Thymus (tissue), 14 donors: ENCODE measurements at places on chromosomes 1 and 21. TPM values are rescaled to one million over a fixed set of nuclear protein-coding genes. Genes with fewer than 3 reads are reported as not detected.
A peak's percentile ranks its signal among the peaks of the same experiment; 100 is the strongest.

Gene MKNK1
- total RNA-seq = 20.1 TPM

DNA sequence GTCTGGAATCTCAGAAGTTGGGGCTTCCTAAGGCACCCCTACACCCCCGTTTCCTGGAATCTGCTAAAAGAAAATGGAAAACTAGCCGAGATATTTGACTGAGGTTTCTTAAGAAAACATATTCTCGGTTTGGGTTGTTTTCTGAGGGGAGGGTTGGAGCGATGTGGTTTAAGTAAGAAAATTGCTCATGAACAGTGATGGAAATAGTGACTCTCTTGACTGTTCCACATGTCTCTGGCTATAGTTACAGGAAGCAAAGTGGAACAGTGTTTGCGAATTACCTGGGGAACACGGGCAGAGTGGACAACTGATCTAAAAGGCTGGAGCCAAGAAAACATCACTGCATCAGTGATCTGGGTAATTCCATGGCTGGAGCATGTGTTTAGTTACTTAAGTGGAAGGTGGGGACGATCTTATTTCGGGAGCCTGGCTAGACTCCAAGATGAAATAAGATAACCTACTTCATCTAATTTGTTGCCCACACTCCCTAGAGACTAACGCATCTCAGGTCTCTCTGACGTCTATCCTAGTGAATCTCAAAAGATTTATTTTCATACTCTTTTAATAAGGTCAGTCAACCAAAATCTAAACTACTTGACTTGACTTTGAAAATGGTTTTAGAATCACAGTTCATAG, 92.4 kb downstream of the KCNJ15 start:
- DNase-seq = peak; percentile 16
- no peak overlapping the region for H3K27ac ChIP-seq
- H3K4me1 ChIP-seq = peaks cover 5% of the 10 kb centered on the region
- no peaks in the 10 kb centered on the region for H3K36me3 ChIP-seq
- H3K27me3 ChIP-seq = no peaks in the 10 kb centered on the region

DNA sequence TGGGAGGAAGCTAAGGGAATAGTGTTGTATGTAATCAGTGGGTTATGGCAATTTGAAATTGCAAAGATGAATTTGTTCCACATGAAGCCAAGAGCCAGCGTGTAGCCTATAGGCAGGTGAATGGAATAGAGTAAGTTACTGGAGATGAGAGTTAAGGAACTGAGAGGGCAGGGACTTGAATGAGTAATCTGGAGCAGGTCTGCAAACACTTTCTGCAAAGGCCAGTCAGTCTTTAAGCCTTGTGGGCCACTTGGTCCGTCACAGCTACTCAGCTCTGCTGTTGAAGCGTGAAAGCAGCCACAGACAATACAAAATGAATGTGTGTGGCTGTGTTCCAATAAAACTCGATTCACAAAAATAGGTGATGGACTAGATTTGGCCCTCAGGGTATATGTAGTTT, 29.2 kb downstream of the SZT2 start:
- H3K36me3 ChIP-seq = peaks cover 75% of the 10 kb centered on the region
- no peak overlapping the region for H3K27ac ChIP-seq
- no peaks in the 10 kb centered on the region for H3K27me3 ChIP-seq
- no peak overlapping the region for H3K4me3 ChIP-seq
- no peak for DNase-seq

GRCh38 chr21:36120304-36120888, 14.5 kb upstream of the CBR3 start:
- H3K36me3 ChIP-seq = no peaks in the 10 kb centered on the region
- peak overlapping the region; percentile 68 for H3K27ac ChIP-seq
- H3K27me3 ChIP-seq = no peaks in the 10 kb centered on the region

DNA sequence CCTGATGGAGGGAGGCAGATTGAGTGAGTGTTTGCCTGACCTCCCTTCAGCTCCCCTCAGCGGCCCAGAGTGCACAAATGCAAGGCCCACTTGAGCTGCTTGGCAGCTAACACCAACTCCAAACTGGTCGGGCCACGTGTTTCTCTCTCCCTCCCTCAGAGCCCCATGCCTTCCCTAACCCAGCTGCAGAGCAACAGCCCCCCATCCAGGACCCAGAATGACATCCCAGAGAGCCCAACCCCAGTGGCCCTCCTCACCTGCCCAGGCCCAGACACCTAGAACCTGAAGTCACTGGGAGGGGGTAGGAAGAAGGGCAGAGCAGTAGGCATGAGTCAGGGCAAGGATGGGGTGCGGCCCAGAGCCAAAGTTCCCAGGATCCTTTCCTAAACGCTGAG, 789 bp upstream of the S100A14 start:
- DNase-seq = no peak
- H3K4me1 ChIP-seq = no peaks in the 10 kb centered on the region
- H3K27ac ChIP-seq = peak overlapping the region; percentile 64
- H3K4me3 ChIP-seq = no peak overlapping the region
- no peaks in the 10 kb centered on the region for H3K36me3 ChIP-seq

- H3K27ac ChIP-seq = no peak overlapping the region
- no peak for DNase-seq
- no peaks in the 10 kb centered on the region for H3K27me3 ChIP-seq
- H3K4me1 ChIP-seq = peaks cover 33% of the 10 kb centered on the region
These were observed 60.1 kb downstream of the CD34 start for GRCh38 chr1:207850621-207851407.

GRCh38 chr1:219682788-219683187, 69.9 kb upstream of the ZC3H11B start:
- H3K36me3 ChIP-seq = no peaks in the 10 kb centered on the region
- no peak overlapping the region for H3K27ac ChIP-seq
- no peaks in the 10 kb centered on the region for H3K27me3 ChIP-seq

Gene LRRC39
- total RNA-seq = 1.7 TPM

DNA sequence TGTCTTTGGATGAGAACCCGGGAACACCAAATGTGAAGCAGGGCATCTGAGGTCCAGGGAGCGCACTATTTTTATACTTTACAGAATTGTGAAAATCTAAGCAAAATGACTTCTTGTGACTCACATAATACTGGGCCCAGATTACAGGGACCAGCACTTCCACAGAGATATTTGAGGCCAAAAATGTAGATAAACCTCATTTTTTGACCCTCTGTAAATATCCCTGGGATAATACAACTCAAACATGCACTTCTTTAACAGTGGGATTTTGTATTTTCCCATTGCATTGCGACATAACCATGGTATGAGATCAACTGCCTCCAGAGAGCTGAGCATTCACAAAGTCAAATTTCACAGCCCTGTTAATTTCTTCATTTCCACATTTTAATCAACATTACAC, 289.4 kb upstream of the ADGRL4 start:
- H3K36me3 ChIP-seq = no peaks in the 10 kb centered on the region
- H3K4me3 ChIP-seq = no peak overlapping the region
- DNase-seq = no peak
- H3K27ac ChIP-seq = no peak overlapping the region
- H3K4me1 ChIP-seq = no peaks in the 10 kb centered on the region
- no peaks in the 10 kb centered on the region for H3K27me3 ChIP-seq

- no peak overlapping the region for H3K4me3 ChIP-seq
- no peaks in the 10 kb centered on the region for H3K4me1 ChIP-seq
- DNase-seq = no peak
- no peaks in the 10 kb centered on the region for H3K36me3 ChIP-seq
- no peak overlapping the region for H3K27ac ChIP-seq
These were observed 94.5 kb upstream of the F3 start for GRCh38 chr1:94636100-94636499.

Gene ADORA1
- total RNA-seq = 0.28 TPM

- H3K36me3 ChIP-seq = peaks cover 10% of the 10 kb centered on the region
- no peaks in the 10 kb centered on the region for H3K4me1 ChIP-seq
- no peak overlapping the region for H3K27ac ChIP-seq
- no peak for DNase-seq
- no peak overlapping the region for H3K4me3 ChIP-seq
These were observed 7.9 kb downstream of the S100A10 start for GRCh38 chr1:151985768-151986167.

DNA sequence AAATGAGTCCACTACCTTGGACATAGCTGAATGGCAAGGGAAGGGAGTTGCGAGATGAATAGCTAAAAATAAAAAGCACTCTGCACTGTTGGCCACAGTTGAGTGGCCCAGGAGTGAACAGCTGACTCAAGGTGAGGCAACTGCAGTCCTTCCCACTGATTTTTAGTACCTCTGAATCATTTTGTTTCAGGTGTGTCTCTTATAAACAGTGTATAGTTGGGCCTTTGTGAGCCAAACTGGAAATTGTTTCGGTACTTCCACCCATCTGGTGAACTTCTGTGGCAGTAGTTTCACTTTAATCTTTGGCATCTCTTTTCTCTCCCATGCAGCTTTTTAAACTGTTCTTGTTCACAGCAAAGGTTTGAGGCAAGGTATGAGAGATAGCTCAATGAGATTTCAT, 122.7 kb downstream of the VAV3 start:
- H3K36me3 ChIP-seq = no peaks in the 10 kb centered on the region
- no peak for DNase-seq
- no peak overlapping the region for H3K4me3 ChIP-seq
- H3K27me3 ChIP-seq = no peaks in the 10 kb centered on the region
- peaks cover 21% of the 10 kb centered on the region for H3K4me1 ChIP-seq

Gene GLIS1
- 0.05 TPM for total RNA-seq

GRCh38 chr1:236536540-236536939, 12.8 kb downstream of the LGALS8 start:
- H3K36me3 ChIP-seq = peaks cover 68% of the 10 kb centered on the region
- no peaks in the 10 kb centered on the region for H3K27me3 ChIP-seq

- no peak for DNase-seq
- no peaks in the 10 kb centered on the region for H3K36me3 ChIP-seq
- no peak overlapping the region for H3K4me3 ChIP-seq
- H3K27ac ChIP-seq = no peak overlapping the region
These were observed 52.9 kb downstream of the ESRRG start for GRCh38 chr1:216670118-216670883.

DNA sequence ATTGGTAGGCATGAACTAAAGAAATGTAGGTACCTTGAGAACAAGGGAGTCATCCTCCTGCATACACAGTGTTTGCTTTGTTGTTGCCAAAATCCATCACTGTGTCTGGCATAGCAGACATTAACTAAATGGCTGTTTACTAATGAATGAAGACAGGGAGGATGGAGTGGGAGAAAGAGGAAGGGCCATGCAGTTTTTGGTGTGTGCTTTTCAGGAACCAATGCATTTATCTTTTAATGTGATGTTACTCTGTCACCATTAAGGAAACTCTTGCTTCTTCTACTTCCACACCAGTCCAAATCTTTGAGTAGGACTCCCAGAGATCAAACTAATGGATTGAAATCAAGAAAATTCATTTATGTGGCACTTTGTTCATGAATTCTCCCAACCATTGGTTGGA, 55.6 kb upstream of the DUSP10 start:
- DNase-seq = no peak
- H3K4me1 ChIP-seq = peaks cover 8% of the 10 kb centered on the region
- H3K27me3 ChIP-seq = no peaks in the 10 kb centered on the region
- no peak overlapping the region for H3K4me3 ChIP-seq
- H3K36me3 ChIP-seq = no peaks in the 10 kb centered on the region
- H3K27ac ChIP-seq = no peak overlapping the region

- no peak overlapping the region for H3K27ac ChIP-seq
- no peak for DNase-seq
- peaks cover 39% of the 10 kb centered on the region for H3K27me3 ChIP-seq
- no peak overlapping the region for H3K4me3 ChIP-seq
- H3K4me1 ChIP-seq = peaks cover 24% of the 10 kb centered on the region
These were observed 19.0 kb downstream of the DHRS3 start for GRCh38 chr1:12598974-12599373.

- peaks cover 24% of the 10 kb centered on the region for H3K27me3 ChIP-seq
- H3K36me3 ChIP-seq = no peaks in the 10 kb centered on the region
- DNase-seq = no peak
- H3K4me3 ChIP-seq = no peak overlapping the region
- no peak overlapping the region for H3K27ac ChIP-seq
These were observed 6.8 kb upstream of the OTUD7B start for GRCh38 chr1:150017206-150017750.

DNA sequence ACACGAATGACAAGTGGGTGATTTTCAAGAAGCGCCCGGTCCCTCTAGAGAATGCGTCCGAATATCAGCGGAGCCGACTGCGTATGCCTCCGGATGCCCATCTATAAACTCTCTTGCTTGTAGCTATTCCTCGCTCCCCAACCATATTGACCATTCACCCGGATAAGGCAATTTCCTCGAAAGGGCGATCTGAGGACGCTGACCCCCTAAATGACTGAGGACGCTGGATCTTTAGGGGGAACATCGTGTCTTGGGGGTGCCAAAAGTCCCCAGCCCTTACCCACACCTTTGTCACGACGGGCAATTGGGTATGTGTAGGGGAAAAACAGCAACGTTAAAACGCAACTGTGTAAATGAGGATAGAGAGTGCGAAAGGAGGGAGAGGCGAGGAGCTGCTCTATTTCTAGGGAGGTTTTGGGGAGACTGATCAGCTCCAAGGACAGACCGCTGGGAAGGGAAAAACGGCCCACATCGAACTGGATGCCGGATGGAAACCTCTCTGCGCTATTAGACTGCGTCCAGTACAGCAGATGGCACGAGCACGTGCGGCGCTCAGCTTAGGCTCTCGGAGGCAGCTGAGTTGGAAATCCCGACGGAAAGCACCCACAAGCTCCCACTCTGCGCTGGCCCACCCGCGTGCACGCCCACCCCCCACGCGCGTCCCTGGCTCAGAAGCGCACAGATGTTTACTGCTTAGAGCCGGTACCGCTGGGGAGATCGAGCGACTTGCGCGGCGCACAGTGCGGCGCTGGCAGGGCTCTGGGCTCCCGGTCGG, 2.9 kb upstream of the PRRX1 start:
- no peak overlapping the region for H3K4me3 ChIP-seq
- DNase-seq = no peak
- no peaks in the 10 kb centered on the region for H3K4me1 ChIP-seq
- H3K27me3 ChIP-seq = peaks cover 64% of the 10 kb centered on the region
- H3K27ac ChIP-seq = no peak overlapping the region
- no peaks in the 10 kb centered on the region for H3K36me3 ChIP-seq

DNA sequence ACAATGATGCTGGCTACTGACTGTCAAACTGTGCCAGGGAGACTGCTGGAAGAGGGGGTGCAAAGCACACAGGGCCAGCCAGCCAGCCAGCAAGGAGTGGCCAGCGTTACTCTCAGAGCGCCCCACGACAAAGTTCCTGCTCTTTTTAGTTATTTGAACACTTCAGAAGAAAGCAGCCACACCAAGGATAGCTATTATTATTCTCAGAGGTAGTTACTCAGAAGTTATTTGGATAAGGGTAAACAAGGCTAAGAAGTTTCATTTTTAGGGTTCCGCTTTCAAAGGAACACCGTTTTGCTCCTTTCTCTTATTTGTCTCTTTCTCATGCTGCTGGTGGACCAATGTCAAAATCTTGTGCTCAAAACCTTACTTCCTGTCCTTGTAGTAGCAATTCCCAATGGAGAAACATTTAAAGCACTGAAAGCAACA, 59.9 kb downstream of the VANGL2 start:
- no peaks in the 10 kb centered on the region for H3K27me3 ChIP-seq
- no peaks in the 10 kb centered on the region for H3K36me3 ChIP-seq
- peaks cover 2% of the 10 kb centered on the region for H3K4me1 ChIP-seq
- peak overlapping the region; percentile 8 for H3K27ac ChIP-seq
- no peak overlapping the region for H3K4me3 ChIP-seq

GRCh38 chr1:169999331-169999741, 75.2 kb downstream of the KIFAP3 start:
- DNase-seq = no peak
- H3K27ac ChIP-seq = no peak overlapping the region
- H3K36me3 ChIP-seq = no peaks in the 10 kb centered on the region
- no peaks in the 10 kb centered on the region for H3K4me1 ChIP-seq

Gene CLDN14
- total RNA-seq = 0.14 TPM

GRCh38 chr1:169670836-169671235, 40.6 kb downstream of the SELL start:
- no peak overlapping the region for H3K27ac ChIP-seq
- H3K4me1 ChIP-seq = no peaks in the 10 kb centered on the region
- H3K36me3 ChIP-seq = no peaks in the 10 kb centered on the region
- no peak for DNase-seq
- H3K27me3 ChIP-seq = no peaks in the 10 kb centered on the region

- no peak overlapping the region for H3K4me3 ChIP-seq
- no peak for DNase-seq
- H3K36me3 ChIP-seq = no peaks in the 10 kb centered on the region
- H3K27me3 ChIP-seq = no peaks in the 10 kb centered on the region
These were observed 184.7 kb downstream of the TOMM20 start for GRCh38 chr1:234943836-234944402.
